Non-pigmented ciliary epithelial cell (primary cell): ENCODE measurements at places on chromosomes 2 and 18.

DNA sequence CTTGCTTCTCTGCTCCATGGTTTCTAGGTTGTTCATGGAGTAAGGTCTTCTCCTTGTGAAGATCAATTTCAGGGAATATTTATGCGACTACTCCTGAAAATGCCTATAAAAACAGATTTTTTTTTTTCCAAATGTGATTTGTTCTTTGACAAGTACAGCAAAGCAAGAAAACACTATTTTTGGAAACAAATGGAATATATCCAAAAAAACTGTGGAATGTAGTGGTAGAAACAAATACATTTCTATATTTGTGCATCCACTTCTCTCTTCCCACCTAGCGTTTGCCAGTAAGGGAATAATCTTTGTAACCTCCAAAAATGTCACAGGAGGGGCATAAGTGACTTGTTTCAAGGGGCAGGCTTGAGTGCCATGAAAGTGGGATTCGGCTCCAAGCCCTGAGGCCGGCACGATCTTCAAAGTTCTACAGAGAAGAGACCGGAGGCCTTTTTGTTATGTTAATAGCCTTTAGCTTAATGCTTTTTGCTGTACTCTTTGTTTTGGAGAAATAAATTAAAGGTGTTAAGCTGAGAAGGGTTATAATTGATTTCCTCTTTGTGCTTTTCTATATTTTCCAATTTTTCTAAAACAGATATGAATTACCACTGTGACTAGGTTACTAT lies 200.6 kb downstream of the NRP2 start:
- no peak for DNase-seq

GRCh38 chr18:27010784-27011183 lies 145.3 kb upstream of the AQP4 start:
- DNase-seq: no peak

GRCh38 chr18:21300908-21301200 lies 58.8 kb downstream of the GREB1L start:
- DNase-seq: no peak

DNA sequence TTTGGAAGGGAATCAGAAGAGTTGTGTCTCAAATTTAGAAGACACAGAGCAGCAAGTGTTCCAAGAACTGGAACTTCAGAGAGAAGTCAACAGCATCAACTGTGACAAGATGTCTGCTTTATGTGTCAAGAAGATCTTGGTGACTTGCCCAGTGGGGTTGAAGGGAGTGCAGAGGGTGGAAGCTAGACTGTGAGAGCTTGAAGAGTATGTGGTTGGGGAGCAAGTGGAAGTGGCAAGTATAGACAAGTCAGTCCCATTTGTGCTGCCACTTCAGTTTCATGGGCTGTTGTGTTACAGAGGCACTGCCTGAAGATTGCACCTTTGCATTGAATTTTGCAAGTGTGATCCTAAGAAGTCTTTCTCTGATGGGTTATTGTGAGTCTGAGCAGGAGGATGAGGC lies 68.7 kb upstream of the MC2R start:
- DNase-seq: no peak

DNA sequence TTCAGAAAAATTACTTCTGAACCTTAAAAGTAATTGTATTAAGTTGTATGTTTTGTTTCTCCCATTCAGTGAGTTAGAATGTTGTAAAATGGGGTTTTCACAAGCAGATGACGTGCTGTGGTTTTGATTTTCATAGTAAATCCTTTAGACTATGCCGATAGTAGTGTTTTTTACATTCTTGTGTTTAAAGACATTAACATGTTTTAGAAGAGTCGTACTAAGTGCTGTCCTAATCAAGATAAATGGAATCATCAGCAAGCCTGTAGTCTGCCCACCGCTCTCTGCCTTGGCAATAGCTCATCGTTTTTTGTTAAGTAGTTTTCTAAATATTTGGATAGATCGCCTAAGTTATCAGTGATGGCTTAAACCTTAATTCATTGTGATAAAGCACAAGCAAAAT lies 21.5 kb downstream of the PKP4 start:
- no peak for DNase-seq

DNA sequence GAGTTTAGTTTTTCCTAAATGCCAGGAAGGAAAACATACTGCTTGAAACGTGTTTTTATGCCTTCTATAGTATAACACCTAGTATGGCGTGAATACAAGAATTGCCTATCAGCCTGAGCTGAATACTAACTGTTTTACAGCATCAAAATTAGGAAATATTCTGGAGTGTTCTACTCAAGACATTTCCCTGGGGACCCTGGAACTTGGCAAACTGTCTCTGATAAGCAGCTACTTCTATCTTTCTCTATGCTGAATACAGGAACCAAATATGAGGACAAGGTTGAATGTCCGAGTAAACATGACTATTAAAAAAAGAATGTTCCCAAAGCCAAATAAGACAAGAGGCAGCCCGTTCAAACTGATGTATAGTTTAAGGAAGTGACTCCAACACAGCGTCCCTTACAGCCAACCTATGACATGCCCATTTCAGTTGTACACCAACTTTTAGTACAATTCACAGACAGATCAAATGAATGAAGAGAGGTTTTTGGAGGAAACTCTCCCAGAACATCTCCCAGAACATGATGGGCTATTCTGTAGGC lies 951.3 kb upstream of the ACVR2A start:
- DNase-seq: no peak

DNA sequence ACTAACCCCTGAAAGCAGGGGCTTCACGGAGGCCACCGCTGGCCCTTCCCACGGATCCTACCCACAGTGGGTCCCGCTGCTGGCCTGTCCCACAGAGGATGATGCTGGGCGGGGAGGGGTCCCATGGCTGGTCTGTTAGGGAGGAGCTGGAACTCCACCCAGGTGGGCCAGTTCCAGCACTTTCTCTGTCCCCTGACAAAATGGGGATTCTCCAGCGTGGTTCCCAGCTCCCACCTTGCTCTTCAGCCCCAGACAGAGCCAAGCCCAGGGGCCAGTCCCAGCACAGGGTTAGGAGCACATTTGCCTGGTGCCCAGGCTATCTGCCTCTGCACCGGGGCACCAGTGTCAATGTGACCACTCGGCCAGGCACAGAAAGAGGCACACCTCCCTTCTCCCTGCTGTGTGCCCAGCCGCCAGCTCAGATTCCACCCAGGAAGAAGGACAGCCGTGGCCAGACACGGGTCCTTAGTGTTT lies 50.0 kb downstream of the ANKMY1 start:
- DNase-seq: no peak

DNA sequence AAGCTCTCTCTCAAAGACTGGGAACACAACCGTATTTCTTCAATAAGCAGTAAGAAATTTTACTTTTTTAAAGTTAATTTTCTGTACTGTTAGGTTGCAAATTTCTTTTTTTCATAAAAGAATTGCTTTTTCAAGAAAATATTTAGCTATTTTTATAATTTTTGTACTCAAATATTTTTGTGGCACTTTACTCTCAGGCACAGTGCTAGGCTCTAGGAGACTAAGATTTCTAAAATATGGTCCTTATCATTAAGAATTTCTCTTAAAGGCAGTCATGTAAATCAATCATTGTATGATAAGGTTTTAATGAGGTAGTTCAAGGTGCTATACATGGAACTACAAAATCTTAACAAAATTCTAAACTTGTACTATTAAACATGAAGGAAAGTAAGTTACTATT lies 61.4 kb downstream of the MTX2 start:
- no peak for DNase-seq

- DNase-seq: no peak
These were observed 4.4 kb downstream of the ONECUT2 start for GRCh38 chr18:57439609-57439968.

DNA sequence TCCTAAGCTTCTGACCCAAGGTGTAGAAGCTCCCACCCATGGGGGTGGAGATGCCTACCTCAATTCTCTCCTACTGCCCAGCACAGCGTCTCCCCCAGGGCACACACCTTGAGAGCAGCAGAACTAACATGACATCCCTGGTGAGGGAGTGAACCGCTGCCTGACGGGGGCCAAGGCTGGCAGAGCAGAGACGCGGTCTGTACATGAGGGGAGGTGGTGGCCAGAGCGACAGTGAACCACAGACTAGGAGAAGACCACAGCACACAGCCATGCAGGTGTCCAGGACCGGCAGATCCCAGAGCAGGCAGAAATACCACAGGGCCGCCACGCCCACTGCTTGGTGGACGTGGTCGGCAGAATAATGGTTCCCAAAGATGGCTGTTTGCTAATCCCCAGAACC lies 40.4 kb downstream of the TFCP2L1 start:
- no peak for DNase-seq

DNA sequence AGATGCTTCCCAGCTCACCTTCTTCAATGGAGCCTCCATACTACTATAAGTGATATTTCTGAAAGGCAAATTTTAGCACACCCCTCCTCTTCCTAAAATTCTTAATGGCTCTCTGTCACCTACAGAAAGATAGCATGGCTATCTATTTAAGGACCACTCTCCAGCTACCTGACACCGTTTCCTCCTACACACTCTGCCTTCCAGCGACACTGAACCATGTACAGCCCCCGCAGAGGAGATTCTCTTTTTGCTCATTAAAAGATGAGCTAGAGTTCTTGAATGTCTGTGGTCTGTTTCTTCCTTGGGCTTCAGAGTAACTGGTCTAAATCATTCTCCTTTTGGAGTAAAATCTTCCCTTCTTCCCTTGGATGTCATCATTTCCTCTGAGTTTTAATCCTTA lies 38.4 kb upstream of the GAREM1 start:
- DNase-seq: no peak

DNA sequence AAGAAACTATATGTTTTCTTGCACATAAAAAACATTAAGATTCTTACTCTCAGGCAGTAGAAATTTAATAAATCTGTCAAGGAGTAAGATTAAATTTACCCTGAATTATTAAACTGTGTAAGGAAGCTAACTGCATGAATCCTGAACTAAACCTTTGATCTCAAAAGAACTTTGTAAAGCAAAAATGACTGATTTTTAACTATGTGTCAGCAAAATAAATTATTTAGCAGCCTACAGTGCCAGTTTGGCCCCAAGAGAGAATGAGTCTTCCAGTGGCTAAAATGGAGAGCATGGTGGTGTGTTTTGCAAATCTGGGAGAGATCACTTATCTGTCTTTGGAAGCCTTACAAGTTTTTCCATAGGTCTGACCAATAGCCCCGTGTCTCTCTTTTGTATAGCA lies 190.7 kb downstream of the THSD7B start:
- no peak for DNase-seq

GRCh38 chr2:50535971-50536759 lies 495.8 kb downstream of the NRXN1 start:
- DNase-seq: peak; percentile 19

DNA sequence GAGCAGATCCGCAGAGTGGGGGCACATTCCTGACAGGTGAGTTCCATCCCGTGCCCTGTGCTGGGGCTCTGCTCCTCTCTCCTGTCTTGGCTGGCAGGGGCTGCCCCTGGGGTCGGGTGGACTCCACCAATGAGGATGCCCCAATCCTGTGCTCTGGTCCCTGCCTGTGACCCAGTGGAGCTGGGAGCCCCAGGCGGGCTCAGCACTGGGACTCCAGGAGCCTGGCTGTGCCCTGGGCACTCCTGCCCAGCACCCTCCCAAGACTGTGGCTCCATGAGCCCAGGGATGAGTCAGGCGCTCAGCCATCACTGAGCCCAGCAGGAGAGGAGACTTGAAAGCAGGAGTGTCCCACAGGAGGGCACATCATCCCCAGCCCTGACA lies 53.9 kb downstream of the MBP start:
- no peak for DNase-seq

GRCh38 chr2:95008306-95008705 lies 17.2 kb upstream of the MAL start:
- DNase-seq: no peak

GRCh38 chr2:3805201-3805939 lies 102.0 kb downstream of the DCDC2C start:
- no peak for DNase-seq

DNA sequence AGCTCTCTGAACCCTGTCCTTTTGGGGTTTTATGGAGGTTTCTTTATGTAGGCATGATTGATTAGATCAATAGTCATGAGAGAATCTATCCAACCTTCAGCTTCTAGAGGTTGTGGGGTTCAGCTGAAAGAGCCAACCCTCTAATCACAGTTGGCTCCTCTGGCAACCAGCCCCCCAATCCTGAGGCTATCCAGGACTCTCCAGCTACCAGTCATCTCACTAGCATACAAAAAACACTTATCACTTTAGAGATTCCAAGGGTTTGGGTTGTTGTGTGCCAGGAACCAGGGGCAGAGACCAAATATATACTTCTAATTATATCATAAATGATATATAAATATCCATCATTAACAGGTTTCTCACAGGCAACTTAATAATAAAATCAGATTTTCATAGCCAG lies 11.7 kb downstream of the WDPCP start:
- no peak for DNase-seq

DNA sequence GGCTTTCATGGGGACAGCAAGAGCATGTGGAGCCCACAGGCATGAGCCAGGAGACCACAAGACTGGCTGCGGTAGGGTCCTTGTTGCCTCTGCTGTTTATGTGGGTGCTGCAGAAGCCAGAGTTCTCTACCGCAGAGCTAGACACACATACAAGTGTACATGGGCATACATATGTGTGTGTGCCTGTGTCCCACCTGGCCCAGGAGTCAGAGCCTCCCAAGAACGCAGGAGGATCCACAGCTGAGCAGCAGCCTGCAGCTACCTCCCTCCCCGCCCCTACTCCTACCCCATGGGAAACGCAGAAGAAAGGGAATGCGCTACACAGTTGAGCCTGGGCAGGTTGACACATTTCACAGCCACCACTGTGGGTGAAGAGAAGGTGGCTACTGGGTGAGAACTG lies 438.1 kb upstream of the SMIM21 start:
- no peak for DNase-seq

DNA sequence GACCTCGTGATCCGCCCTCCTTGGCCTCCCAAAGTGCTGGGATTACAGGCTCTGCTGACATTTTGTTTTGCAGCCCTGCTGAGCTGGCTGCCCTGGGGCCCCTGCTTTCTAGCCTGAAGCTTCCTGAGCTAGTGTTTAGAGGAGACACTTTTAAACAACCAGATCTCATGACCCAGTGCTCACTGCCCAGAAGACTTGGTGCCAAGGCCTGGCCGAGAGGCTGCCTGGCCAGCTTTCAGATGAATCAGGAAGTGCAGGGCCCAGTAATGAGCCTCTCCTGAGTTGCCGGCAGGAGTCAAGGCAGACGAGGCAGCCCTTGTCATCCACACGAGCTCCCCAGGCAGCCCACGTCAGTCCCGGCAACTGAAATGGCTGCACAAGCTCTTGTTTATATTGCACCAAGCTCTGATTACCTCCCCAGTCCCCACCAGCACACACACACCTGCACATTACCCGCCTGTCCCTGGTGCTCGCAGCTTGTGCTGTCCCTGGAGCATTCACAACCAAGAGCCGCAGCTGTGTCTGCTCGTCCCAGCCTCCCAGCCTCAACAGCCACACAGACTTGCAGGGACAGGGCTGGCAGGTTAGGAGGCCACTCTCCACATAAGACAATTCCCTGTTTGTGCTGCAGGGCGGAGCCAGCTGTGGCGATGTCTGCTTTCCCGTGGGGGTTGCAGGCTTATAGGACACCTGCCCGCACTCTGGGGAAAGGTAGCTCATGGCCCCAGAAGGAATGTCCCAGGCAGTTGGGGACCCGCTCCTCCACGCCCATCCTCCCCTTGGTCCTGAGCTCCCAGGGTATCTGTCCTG lies 331.2 kb upstream of the MYT1L start:
- no peak for DNase-seq
